HCT116 (cell line): ENCODE measurements at places on chromosomes 6 and 20.

DNA sequence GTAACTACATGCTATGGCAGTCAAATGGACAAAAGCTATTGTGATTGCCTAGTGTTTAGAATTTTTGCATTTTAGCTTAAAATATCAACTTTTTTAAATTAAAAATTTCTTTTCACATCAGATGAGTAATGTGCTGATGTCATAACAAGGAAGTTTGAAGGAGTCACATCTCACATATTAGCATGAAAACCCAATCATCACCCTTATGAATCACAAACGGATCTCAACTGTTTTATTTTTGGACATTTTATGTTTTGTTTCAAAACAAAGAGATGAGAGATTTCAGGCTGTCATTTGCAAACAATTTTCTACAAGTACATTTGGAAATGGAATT is 53.6 kb upstream of the TRERF1 start:
- no peak for DNase-seq

DNA sequence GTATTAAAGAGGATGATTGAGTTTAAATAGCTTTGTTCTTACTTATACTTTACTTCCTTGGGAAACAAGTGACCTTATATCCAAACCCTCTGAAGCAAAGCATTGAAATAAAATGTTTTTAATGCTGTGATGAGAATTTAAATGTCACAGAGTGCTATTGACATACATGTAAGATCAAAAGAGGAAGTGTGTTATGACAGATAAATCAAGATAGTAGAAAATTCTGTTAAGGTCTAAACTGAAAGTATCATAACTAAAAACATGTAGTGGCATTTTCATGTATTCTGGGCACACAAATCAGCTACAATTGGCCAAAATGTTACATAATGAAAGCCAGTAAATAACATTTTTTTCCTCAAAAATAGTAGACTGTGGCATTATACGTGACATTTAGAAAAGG is 318.0 kb downstream of the GRIK2 start:
- DNase-seq = no peak

GRCh38 chr6:149305372-149305771 is 12.1 kb upstream of the TAB2 start:
- DNase-seq = no peak

DNA sequence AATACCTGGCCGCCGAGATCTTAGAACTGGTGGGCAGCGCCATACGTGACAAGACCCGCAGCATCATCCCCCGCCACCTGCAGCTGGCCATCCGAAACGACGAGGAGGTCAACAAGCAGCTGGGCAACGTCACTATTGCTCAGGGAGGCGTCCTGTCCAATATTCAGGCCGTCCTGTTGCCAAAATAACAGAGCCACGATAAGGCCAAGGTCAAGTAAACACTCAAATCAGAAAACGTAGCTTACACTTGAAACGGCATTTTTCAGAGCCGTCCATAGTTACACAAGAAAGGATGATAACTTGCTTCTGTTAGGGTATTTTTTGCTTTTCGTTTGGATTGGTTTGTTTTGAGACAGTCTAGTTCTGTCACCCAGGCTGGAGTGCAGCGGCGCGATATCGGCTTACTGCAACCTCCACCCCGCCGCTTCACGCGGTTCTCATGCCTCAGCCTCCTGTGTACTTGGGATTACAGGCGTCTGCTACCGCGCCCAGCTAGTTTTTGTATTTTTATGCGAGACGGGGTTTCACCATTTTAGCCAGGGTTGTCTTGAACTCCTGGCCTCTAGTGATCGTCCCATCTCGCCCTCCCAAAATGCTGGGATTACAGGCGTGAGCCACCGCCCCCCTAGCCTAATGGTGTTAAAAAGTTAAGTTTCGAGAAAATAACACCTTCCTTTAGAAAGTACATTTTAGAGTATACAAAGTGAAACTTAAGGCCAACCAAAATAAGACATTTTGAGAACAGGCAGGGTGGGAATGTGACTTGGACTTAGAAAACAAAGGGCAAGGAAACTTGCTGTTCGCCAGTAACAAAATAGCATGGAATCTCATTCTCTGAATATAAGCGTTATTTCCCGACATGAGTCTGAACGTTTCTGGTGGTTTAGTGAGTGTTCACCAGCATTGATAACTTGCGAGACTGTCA is 42.8 kb upstream of the HFE start:
- DNase-seq = no peak

GRCh38 chr20:57907131-57908000 is 197.6 kb upstream of the PMEPA1 start:
- DNase-seq = no peak

DNA sequence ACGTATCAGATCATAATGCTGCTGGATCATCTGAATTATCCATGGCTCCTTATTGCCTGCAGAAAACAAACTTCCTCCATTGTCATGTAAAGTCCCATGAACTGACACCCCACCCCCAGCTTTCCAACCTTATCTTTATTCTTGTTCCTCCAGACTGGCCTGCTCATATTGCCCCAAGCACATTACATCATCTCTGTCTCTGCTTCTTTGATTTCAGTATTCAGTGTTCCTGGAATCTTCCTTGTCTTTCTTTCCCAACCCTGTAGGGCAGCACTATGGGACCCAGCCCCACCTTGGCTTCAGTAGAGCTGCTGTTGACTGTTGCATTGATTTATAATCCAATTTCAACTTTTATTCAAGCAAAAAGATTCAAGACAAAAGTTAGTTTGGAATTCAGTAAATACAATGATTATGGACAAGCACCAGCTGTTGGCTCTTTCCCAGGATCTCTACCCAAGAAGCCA is 187.5 kb upstream of the ECI2 start:
- no peak for DNase-seq
